ENCODE measurements at places on chromosomes 12 and 14.

GRCh38 chr14:63267171-63267570 is 51.6 kb downstream of the GPHB5 start:
- DNase-seq = no peak

GRCh38 chr12:92381856-92382255 is 236.2 kb upstream of the BTG1 start:
- DNase-seq = no peak

DNA sequence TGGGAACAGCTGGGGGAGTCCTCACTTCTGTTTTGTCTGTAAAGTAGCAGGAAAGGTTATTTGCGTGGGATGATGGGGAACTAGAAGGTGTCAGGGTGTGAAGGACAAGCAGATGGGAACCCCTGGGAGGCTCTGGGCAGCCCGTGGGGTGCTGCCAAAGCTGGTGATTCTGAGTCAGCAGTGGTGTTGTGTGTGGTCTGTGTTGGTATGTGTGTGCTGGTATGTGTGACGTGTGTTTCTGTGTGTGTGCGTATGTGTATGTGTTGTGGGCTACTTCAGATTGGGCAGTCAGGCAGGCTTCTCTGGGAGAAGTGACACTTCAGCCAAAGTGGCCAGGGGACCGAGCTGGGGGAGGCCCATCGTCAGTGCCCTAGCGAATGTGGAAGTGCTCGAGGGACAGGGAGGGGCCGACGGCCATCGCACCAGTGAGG is 15.3 kb upstream of the BDKRB2 start:
- DNase-seq = no peak

DNA sequence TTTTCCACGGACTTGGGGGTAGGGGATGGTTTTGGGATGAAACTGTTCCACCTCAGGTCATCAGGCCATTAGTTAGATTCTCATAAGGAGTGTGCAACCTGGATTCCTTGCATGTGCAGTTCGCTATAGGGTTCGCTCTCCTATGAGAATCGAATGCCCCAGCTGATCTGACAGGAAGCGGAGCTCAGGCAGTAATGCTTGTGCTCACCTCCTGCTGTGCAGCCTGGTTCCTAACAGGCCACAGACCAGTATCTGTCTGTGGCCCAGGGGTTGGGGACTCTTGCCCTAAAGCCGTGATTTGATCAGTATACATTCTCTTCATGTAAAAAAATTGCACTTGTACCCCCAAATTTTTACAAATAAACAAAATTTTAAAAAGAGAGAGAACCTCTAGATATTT is 219.4 kb upstream of the CPNE8 start:
- DNase-seq = no peak

DNA sequence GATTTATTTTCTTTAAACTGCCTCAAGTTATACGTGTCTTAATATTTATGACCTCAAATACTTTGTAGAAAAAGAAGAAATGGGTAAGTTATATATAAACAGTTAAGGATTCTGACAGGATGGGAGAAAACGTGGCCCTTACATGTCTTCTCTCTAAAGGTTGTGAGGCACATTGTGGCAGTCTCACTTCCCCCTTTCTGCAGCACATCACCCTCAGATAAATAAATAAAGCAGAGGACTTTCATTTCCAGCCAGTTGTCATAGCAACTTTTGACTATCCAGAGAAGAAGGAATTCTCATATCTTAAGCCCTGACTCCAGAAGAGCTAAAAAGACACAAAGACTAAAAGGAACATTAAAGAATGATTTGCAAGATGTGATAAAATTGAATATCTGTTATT is 28.8 kb upstream of the CEP83 start:
- DNase-seq = no peak

DNA sequence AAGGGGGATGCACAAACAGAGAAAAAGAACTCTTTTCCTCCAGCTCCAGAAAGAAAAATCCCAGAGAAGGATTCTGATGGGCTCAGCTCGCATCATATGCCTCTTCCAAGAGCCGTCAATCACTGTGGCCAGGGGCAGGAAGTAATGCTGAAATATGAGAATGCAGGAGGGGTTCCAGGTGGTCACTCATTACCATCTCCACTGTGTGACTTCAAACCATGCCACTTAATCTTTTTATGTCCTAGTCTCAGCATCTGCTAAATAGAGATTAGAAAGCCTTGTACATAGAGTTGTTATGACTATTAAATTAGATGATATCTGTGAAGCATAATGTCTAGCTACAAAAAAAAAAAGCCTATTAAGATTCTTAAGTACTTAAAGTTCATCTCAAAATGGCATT is 65.6 kb upstream of the FICD start:
- DNase-seq = no peak

Data from activated T-helper 1 cell treated with anti-CD3 and anti-CD28 coated beads, Interleukin-12 subunit alpha, Interleukin-12 subunit beta, Interleukin-2, Interleukin-4 antibody, amounts not matched to agents 30 ng/mL and 10 ng/mL and 1 ng/mL, durations not matched to agents 14 hours and 24 hours and 36 hours (primary cell).